ENCODE measurements at places on chromosomes 7 and 10.

- no peak for DNase-seq
These were observed 522.5 kb downstream of the ETV1 start for GRCh38 chr7:13466874-13467547.

- no peak for DNase-seq
These were observed 274.2 kb upstream of the TCERG1L start for GRCh38 chr10:131585761-131586160.

DNA sequence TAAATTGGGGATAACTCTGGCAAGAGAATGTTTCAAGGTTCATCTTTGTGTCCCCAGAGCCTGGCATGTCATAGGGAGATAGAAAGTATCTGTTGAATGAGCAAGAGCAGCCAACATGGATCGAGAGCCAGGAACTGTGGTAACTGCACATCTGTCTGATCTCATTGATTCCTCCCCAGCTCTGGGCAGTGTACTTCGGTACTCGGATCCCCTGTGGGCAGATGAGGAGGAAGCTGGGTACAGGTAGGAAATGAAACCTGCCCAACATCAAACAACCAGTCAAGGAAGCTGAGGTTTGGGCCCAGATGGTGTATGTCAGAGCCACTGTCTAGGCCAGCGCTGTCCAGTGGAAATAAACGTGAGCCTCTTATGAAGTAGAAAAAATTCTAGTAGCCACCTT is 76.4 kb downstream of the GRK5 start:
- no peak for DNase-seq

- no peak for DNase-seq
These were observed 66.8 kb downstream of the RHOBTB1 start for GRCh38 chr10:60877061-60877776.

Measured in hematopoietic multipotent progenitor cell treated with erythropoietin and hydrocortisone succinate and interleukin-3 and kit ligand, for 4 days (in vitro differentiated cells).